ENCODE measurements at places on chromosomes 3 and 15.
A peak's percentile ranks its signal among the peaks of the same experiment; 100 is the strongest.

DNA sequence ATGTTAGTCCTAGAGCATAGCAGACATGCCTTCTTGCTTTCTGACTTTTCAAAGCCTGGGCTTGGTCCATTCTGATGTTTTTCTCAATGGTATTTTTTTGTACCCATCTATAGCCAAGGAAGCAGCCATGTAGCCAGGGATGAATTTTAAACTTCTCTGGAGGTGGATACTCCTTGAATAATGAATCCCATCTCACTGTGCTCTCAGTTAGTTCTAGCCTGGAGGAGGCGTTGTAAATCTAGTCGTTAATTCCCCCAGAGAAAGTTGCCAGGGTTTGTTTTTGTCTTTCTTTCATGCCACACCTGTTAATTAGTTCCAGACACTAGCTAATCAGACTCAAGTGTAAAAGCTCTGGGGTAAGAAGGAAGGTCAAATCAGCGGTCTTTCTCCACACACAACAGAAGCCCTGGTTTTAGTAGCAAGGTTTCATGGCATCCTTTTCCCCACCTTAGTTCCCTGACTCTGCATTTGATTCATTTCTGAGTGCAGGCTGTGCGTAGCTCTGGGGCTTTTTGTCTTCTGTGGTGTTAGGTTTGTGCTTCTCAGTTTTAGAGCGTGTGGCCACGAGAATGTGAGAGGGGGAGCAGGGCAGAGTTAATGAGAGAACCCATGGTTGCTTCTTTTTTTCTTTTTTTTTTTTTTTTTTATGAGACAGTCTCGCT is 19.7 kb downstream of the PTPRG start:
- DNase-seq: no peak

DNA sequence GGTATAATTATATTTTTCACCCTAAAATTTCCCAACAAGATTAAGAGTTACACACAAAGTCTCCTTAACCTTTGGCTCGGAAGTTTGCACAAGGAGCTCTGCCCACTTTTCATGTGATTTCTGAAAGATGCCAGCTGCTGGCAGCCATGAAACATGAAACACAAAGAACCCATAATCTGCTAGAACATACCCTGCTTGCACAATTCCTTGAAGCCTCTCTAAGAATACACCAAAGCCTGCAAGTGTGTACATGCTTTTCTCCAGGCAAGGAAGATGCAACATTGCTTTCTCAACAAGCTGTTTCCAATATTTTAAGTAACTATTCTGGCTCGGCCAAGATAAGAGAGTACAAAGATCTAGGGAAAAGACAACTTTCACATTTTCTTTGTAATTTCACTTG is 182.0 kb upstream of the WNT5A start:
- no peak for DNase-seq

DNA sequence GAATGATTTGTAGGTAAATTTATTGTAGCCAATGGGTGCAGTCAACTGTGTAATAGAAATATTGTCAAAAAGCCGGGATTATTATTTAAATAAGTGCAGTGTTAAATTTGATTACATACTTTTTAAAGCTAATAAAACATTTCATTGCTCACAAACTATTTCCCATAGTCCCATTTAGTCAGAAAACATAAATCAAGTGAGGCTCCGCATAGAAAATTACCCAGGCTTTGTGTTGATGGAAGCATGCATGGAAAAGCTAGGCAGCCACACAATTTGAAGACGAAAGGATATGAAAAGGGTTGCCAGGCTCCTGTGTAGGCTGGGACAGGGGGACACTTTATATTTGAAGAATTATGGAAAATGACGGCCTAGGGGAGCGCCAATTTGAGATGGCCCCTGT is 82.3 kb downstream of the LRTM1 start:
- DNase-seq: no peak

- DNase-seq: no peak
Observed at GRCh38 chr3:15501126-15501525, 20.4 kb downstream of the COLQ start.

DNA sequence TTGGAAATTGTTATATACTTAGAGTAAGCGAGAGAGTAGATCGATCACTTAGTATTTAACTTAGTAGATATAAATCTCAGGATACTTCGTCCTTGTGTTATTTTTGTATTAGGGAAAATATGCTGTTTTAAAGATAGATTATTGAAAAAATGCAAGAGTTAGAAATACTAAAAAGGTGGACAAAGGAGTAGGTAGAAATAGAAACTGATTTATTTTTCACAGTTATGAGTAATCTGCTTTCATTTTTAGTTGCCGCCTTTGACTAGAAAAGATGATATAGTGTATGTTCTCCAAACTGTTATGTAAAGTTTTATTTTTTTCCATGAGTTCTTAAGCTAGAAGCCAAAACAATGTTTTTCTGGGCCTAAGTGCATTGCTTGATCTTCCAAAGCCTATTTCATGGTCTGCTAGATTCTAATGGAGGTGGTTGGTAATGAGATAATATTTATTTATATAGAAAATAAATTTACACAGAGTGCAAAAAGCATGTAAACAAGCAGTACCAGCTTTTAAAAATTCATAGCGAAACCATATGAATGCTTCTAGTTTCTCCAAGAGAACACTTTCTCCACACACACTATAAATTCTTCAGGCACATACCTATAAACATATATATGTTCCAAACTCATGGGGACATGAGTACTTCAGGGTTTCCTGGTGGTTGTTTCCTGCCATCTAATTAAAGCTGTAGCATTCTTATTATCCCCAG is 61.1 kb downstream of the DIPK2A start:
- DNase-seq: no peak

DNA sequence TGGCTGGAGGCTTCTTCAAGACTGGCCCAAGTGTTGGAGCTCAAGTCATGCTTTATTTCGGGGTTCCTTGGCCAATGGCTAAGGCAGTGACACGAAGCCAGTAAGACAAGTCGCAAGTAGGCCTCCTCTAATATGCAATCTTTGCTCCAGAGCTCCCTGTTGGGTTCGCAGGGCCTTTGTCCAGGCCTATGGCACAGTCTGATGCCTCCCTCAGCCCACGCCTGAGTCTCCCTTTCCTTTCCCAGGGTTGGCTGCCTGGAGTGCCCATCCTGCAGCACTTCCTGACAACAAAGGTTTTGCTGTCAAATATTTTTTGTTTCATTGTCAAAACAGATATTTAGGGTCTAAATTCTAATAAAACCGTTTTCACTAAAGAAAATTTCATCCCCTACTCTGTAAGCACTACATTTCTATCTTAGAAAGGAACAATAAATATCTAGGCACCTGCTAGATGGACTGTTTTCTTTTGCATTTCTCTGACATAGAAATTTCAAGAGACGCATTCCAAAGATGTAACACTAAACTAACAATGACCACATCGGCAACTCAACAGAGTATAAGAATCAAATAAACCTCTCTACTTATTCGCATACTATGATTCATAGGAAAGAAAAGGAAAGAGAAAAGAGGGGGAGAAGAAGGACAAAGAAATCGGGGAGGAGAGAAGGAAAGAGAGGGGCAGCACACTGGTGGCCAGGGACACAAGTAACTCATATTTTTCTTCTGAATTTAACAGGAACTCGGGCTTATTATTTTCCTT is 393.1 kb upstream of the ATP11B start:
- no peak for DNase-seq

GRCh38 chr3:152321200-152321954 is 52.6 kb downstream of the MBNL1 start:
- DNase-seq: no peak

DNA sequence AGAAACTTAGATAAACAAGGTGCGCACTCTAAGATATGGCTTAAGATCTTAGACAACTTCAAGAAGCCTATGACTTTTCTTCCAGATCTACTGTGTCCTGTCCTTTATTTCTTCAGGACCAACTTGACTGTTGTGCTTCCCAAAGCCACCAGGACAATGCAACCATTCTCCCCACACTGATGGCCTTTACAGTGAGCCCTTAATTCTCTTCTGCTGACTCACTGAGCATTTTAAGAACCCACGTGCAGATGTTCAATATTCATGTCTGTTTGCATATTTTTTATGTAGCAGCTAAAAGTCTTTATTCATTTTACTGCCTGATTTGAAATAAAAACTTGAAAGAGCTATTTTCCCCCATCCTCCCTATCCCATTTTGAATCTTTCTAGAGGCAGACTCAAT is 103.3 kb upstream of the SLC2A2 start:
- no peak for DNase-seq

DNA sequence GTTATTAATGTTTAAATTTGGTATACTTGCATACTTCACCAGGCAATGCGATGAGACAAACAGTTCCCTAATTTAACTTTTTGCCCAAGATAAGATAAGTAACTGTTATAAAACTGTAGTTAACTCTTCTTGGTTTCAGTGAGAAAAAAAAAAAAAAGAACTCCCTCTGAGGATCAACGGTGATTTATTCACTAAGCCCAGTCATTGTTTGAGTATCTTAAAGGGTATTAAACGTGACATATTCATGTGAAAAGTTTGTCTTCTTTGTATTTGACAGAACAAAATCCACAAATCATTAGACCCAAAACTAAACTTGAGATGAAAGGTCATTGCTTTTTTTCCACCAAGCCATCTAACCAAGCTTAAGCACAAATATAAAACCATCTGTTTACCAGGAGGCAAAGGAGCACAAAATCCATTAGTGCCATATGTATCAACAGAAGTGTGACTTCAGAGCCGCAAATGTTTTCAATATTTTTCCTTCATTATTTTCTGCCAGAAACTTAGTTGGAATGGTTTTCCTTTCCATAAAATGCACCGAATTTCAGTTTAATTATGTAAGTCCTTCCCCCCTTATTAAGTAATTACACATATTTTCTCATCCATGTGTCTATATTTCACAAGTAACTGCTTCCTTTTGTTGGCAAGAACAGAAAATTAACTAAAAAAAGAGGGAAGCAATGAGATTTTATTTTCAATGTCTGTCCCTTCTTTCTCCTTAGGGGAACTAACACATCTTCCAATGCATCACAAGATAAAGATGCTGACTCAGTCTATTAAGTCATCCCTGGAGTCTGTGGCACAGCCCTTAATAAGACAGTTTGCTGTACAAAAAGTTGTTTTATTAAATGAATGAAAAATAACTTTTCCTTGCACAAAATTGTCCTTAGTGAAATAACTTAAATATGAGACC is 92.2 kb upstream of the RAP2B start:
- DNase-seq: no peak

DNA sequence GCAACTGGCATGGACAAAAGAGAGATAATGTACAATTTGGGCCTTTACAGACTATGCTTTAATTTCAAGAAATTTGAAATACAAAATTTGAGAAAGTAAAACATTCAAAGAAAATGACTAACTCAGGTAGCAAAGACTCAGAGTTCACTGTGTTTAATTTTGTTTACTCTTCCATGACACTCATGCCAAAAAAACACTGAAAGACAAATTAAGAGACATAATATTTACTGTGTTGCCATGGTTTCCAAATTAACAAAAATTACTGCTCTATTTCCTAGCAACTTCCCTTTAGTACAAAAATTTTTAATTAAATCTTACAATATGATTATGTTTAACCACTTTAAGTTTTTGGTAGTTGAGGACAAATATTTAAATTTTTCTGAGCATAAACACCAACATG is 29.6 kb downstream of the LRRFIP2 start:
- DNase-seq: peak; percentile 16

- DNase-seq: no peak
Observed at GRCh38 chr3:30597131-30597768, 9.2 kb upstream of the TGFBR2 start.

- DNase-seq: no peak
Observed at GRCh38 chr3:78322780-78323179, 1282.9 kb downstream of the ROBO2 start.

GRCh38 chr15:54681584-54681983 is 515.2 kb downstream of the RSL24D1 start:
- no peak for DNase-seq

GRCh38 chr3:131277836-131278497 is 103.6 kb upstream of the NUDT16 start:
- DNase-seq: no peak

DNA sequence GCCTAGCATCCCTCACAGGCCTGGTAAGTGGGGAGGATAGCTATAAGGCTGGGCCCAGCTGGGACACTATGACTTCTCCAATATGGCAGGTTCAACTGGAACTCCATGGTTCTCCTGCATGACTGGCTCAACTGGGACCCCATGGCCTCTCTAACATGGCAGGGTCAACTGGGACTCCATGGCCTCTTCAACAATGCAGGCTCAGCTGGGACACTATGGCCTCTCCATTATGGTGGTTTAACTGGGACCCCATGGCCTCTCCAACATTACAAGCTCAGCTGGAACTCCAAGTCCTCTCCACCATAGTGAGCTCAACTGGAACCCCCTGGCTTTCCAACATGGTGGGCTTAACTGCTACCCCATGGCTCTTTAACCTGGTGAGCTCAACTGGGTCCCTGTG is 58.2 kb upstream of the SEC61A1 start:
- DNase-seq: no peak

- DNase-seq: no peak
Observed at GRCh38 chr3:194588236-194588635, 45.0 kb downstream of the TMEM44 start.

DNA sequence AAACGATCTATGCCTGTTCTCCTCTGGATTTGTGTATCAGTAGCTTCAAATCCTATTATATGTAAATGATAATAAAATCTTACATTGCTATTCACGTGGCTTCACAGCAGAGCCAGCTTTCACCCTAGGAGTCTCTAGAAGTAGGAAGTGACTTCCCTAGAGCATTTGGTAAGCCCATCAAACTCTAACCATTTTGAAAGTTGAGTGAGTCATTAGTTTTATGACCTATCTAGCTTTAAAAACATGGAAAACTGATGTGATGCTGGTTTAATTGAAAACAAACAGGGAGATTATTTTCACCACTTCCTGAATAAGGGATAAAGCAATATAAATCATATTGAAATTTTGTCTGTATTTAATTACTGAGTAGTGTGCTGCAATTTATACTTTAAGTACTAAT is 275.2 kb downstream of the EPHA6 start:
- DNase-seq: no peak

DNA sequence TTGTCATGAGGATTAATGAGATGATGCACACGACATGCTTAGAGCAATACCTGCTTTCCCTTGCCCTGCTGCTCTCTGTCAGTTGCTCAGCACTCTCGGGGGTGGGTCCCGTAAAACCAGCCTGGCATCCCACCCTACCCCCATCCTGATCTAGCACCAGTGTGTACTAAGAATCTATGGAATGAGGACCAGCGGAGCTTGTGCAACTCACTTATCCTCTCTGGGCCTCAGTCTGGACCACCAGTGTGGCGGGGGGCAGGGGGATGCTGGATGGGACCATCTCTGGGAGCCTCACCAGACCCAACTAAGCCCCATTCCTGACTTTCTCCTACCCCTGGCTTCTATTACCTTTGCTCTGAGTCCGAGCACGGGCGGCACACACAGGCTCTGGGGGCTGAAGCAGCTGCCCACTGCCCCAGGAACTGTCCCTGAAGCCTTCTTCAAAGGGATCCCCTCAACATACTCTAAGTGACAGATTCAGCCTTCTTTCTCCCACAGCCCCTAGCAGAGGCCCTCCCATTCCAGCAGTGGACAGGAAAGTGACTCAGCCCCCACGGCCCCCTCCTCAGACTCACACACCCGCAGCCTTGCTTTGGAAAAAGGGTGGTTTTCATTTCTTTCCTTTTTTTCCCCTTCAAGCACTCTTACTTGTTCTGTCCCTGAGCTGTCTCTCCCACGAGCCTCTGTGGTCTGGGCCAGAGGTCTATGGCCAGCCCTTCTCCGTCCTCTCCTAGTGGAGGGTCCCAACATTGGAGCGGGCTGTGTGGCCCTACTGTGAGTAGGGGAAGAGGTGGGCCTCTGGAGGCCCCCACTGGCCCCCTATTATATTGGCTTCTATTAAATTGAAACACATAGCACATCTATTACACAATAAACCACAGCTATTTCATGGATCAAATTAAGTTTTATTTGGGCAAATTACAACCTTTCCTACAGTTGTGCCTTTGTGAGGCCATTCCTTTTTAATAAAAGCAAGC is 100.3 kb downstream of the SMAD6 start:
- no peak for DNase-seq

- DNase-seq: peak; percentile 13
Observed at GRCh38 chr3:128369881-128370642, 96.6 kb downstream of the DNAJB8 start.
